ENCODE measurements at places on chromosomes 11 and 22. TPM values are rescaled to one million over a fixed set of nuclear protein-coding genes. Genes with fewer than 3 reads are reported as not detected.

CNGA4 gene
- total RNA-seq, result not detected

GRCh38 chr22:23138584-23139435 is 3.0 kb downstream of the RSPH14 start:
- no peak overlapping the region for H3K27ac ChIP-seq
- no peaks in the 10 kb centered on the region for H3K4me1 ChIP-seq
- H3K27me3 ChIP-seq, result no peaks in the 10 kb centered on the region
- no peak for DNase-seq

DNA sequence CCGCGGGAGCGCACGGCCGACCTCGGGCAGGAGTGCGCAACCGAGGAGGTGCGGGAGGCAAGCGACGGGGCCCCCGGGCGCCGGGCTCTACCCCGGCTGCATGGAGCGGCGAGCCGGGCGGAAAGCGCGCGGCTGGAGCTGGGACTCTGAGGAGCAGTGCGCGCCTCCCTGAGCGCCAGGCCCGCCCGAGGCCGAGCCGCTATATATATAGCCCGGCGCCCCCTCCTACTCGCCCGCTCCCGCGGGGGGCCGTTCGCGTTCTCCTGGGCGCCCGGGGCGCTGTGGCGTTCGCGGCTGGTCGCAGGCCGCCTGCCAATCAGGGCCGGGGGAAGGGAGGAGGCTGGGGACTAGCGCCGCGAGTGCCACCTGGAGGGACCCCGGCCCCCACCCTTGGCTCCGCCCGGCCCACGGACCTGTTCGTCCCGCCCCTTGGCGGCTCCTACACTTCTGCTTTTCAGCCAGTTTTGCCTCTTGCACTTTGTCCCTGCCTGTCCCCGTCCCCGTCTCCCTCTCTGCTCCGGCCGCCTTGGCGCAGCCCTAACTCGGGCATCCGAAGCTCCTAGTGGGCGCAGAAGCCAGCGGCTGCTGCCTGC is at the start of gene FGF4:
TSS of gene FGF4 (minus strand) at position 179 of the 593 bp plus-strand sequence. CDS start 257 bp downstream, outside the sequence.
- no peak for DNase-seq
- H3K27me3 ChIP-seq, result peaks cover 17% of the 10 kb centered on the region
- peaks cover 7% of the 10 kb centered on the region for H3K4me1 ChIP-seq
- no peaks in the 10 kb centered on the region for H3K36me3 ChIP-seq
- no peak within 1 kb of the TSS for H3K4me3 ChIP-seq

DNA sequence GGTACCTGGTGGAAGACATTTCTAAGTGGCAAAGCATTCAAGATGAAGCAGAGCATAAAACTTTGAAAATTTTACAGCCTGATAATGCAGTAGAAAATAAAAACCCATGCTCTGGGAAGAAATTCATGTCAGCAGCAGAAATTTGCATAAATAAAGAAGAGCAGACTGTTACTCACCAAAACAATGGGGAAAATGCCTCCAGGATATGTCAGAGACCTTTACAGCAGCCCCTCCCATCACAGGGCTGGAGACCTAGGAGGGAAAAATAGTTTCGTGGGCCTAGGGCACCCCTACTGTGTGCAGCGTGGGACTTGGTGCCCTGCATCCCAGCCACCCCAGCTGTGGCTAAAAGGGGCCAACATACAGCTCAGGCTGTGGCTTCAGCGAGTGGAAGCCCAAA is 5.4 kb upstream of the DKK3 start:
- DNase-seq, result no peak
- no peaks in the 10 kb centered on the region for H3K36me3 ChIP-seq

TSGA10IP gene
- 0.49 TPM for total RNA-seq

RFPL2 gene
- not detected for total RNA-seq

MMP27 gene
- total RNA-seq, result not detected

MPPED2 gene
- 6.4 TPM for total RNA-seq

ZBTB16 gene
- 148 TPM for total RNA-seq

TUBA8 gene
- 1.1 TPM for total RNA-seq

DNA sequence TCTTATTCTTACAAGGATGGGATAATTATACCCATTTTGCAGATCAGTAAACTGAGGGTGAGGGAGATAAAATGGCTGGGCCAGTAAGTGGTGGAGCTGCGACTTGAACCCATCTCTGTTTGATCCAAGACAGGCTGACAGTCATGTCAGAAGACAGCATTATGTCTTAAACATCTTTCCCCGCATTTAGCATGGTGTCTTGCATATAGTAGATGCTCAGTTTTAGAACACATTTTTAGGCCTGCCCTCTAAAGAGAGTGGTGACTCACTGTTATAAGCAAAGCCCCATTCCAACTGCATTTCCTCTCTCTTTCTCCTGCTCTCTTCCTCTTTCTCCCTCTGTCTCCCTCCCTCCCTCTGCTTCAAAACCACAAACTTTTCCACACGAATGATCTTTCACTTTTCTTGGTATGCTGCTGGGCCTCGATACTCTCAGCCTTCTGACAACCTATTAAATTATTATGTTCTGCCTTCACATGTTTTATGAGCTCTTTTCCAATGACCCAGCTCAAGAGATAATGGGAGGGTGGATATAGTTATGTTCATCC is 25.2 kb downstream of the CWC15 start:
- no peak overlapping the region for H3K4me3 ChIP-seq
- H3K27ac ChIP-seq, result no peak overlapping the region
- H3K27me3 ChIP-seq, result no peaks in the 10 kb centered on the region
- H3K4me1 ChIP-seq, result no peaks in the 10 kb centered on the region
